EL (cell line): ENCODE measurements at places on chromosomes 12 and 14.

GRCh38 chr14:61474701-61475100 lies 153.3 kb downstream of the PRKCH start:
- DNase-seq: no peak

DNA sequence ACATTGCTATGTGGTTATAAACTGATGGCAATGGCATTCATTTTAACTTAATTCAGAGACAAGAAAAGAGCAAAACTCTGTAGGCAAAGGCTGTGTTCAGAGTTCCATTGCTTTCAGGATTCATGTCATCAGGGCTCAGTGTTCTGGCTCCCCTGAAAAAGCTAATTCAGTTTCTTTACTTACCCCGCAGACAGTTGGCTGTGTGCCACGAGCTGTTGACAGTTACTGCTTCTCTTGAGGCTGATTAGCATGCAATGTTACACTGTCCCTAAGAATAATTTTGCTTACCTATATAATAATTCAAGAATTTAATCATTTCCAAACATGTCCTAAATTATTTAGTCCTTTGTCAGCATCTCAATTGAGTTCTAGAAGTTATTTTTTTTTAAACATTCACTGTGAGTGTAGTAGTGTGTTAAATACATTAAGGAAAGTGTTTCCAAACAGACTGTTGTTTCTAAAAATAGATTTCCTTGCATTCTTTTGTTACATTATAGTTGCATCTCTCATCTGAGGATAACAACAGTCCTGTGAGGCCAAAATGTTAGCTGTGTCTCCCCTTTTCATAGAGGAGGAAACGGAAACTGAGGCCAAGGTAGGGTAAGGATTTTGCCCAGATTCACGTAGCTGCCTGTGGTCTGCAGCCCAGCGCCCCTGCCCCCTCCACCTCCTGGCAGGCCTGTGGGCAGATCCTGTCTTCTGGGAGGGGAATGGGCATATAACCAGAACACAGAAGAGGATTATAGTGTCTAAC lies 98.6 kb downstream of the PELI2 start:
- peak; percentile 12 for DNase-seq

GRCh38 chr14:91399868-91400640 lies 17.6 kb downstream of the CCDC88C start:
- no peak for DNase-seq

GRCh38 chr12:125111403-125111802 lies 46.2 kb downstream of the AACS start:
- no peak for DNase-seq

DNA sequence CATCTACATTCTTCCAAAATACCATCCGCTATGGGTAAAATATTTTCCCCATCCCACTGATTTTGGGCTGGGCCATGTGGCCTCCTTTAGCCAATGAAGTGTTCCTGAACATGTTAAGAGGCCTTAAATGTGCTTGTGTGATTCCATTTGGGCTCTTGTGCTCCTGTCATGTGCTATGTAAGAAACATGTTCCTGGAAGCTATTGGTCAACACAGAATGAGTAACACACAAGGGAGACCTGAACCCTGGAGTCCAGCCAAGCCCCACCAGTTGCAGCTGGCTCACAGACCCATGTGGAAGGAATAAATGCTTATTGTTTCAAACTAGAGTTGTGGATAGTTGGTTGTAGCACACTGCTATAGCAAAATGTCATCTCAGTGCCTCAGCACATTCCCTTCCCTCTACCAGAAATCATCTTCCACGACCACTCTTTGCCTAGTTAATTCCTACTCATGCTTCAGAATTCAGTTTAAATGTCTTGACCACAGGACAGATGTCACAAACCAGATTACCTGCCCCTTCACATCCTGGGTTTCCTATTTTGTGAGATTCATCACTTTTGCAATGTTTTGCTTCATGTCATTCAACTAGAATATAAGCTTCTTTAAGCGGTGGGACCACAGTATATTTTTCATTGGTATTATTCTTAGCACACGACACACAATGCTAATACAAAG lies 217.3 kb upstream of the EEA1 start:
- DNase-seq: peak; percentile 31

DNA sequence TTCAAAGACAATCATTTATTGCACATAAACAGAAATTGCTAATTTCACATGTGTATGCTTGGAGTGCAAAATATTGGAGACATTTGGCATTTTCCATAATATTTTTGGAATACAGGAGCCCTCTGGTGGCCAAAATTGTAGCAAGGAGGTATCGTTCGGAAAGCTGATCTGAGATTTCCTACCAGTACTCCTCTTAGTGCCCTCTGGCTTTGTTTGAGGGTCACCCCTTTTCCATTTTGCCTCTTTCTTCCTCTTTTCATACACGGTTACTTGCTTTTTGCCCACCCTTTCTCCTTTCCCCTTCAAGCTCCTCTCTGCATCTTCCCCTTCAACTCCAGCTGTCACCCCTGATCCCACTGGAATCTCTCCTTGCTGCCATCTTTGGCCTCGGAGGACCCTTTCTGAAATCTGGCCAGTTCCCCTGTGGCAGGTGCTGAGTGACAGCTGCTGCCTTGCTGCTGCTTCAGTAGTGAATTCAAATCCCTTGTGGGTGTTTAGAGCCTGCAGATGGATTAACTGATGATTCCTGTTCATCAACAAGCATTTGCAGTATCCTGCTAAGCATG lies 164.6 kb upstream of the PARP11 start:
- peak; percentile 42 for DNase-seq

- no peak for DNase-seq
Observed at GRCh38 chr12:54030889-54031471, 1.9 kb upstream of the HOXC5 start.

GRCh38 chr14:95896498-95897135 lies 20.0 kb downstream of the TUNAR start:
- no peak for DNase-seq

DNA sequence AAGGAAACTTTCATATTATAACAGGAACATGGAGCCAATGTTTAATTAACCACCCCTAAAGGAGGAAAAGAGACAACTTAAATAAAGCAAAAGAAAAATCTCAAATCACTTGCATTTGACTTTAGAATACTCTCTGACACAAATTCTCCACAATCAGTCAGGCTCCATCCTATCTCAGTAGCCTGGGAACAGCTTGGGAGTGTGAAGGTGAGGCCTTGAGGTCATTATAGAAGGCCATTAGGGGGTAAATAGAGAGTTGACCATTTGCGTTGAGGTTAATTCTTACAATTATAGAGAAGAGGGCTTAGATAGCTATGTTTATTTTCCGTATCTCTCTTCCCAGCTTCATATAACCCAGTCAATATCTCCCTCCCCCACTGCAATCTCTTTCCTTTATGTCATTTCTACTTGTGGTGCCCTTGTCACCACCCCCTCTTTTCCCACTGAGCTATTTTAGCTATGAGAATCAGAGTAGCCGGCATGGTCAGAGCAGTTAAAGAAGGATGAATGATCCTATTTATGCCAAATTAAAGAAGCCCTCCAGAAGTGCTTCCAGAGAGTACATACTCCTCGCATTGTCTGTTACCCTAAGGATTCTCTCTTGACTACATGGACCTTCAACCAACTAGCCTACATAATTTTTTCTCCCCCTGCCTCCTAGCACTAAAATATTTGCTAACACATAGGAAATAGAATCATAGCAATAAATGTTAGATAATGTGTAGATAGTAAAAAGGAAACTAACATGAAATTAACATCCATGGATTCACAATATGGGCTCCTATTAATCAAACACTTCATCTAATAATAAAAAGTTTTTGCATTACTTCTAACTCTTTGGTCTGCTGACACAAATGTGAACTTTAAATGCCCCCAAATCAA lies 135.2 kb upstream of the KRR1 start:
- no peak for DNase-seq

GRCh38 chr12:123571343-123571813 lies 13.0 kb upstream of the TMED2 start:
- peak; percentile 75 for DNase-seq

DNA sequence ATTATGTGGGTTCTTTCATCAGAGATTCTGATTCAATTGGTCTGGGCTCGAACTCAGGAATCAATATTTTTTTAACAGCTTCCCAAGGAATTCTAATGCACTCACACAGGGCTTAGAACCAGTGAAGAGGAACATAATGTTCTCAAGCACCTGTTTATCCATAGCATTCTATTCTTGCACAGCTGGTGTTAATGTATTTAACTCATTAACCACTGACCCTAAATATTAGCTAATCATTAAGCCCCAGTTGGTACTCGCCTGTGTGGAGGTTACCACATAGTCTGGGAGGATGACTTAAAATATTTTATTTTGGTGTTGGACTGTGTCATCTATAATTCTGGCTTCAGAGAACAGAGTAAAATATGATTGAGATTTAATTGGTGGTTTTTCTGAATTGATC lies 45.3 kb downstream of the LRP6 start:
- no peak for DNase-seq

GRCh38 chr12:20482491-20483054 lies 114.2 kb downstream of the PDE3A start:
- DNase-seq: no peak

DNA sequence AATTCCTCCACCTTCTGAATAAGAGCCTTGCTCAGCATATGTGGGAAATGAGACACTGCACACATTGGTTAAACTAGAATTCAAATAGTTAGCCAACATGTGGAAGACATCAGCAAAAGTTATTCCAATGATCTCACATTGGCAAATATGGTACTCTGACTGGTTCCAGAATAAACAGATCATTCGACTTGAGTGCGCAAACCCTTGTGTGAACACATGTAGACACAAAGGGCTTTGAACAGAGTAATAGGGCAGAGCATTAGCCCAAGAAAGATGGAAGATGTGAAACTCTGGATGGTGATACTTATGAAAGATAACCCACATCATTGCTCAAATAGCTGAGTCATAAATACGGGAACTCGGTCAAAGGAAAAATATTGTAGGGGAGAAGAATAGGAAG lies 1133.4 kb upstream of the SEL1L start:
- no peak for DNase-seq

DNA sequence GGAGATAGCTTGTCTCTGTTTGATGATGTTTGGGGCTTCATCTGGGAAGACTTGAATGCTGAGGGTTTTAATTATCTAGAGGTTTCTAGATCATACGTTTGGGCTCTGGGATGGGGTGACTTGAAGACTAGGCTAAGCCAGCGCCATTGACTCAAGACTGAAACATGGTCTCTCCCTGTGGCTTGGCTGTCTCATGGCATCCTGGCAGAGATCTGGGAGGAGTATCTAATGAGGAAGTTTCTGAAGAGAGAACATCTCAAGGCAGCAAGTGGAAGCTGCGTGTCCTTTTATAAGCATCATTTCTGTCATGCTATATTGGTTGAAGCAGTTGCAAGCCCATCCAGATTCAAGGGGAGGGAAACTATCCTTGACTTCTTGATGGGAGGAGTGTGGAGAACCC lies 104.8 kb downstream of the UNC79 start:
- no peak for DNase-seq

- peak; percentile 86 for DNase-seq
Observed at GRCh38 chr14:38405851-38406635, 150.2 kb upstream of the CLEC14A start.

DNA sequence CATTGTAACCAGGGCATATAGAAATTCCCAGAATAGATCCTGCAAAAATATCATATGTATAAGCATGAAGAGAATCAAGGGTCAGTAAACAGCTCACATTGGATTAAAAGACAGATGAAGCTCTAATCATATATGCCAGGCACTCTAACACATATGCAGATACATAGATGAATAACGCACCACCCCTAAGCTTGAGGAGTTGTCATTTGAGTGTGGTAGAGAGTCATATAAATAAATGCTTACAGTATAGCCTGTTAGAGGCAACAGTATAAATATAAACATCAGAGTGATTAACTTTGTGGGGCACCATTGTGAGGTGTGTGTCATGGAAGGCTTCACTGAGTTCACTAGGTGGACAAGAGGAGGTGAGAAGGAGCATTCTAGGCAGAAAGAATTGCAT lies 346.7 kb upstream of the PRICKLE1 start:
- DNase-seq: no peak

DNA sequence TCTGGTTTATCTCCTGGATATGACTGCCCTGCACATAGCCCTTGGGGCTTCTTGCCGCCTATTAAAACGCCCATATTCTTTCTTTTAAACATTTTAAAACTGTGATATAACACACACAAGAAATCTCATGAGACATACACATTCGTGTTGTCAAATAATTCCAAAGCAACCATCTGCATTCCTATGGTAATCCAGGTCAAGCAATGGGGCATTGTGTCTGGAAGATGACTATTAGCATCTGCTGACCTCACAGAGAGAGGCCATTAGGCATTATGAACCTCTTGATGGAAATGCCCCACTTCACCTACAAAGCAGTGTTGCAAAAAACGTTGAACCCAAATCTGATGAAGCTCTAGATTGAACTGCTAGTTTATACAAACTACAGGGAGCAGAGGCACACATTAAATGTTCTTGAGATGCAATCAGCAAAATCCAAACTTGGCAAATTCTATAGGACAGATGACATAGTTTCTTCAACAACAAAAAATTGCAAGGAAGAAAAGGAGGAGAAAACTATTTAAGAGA lies 513.8 kb upstream of the CCDC196 start:
- DNase-seq: peak; percentile 54

GRCh38 chr14:34461334-34462131 lies 507 bp downstream of the SPTSSA start:
- peak; percentile 65 for DNase-seq

- DNase-seq: peak; percentile 74
Observed at GRCh38 chr12:122422730-122423257, 325 bp upstream of the CLIP1 start.

DNA sequence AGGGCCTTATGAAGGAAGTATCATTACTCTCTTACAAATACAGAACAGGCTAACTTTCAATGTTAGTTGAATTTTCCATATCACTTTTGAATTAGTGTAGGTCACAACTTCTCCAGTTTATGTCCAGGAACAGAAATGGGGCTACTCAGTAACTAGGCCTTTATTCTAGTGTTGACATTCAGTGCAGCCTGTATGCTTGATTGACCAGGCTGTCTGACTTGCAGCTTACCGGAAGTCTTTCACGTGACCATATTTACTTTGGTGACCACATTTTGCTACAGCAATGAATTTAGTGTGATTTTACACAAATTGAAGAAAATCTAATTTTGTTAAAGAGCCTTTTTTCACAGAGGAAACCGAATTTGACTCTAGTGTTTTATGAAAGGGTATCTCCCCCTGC lies 12.4 kb downstream of the MTERF2 start:
- DNase-seq: no peak

GRCh38 chr12:12741660-12742059 lies 24.5 kb downstream of the CDKN1B start:
- DNase-seq: no peak

GRCh38 chr12:11684393-11684792 lies 34.9 kb downstream of the ETV6 start:
- peak; percentile 39 for DNase-seq

GRCh38 chr14:26200687-26201086 lies 397.1 kb downstream of the NOVA1 start:
- no peak for DNase-seq

GRCh38 chr14:105476097-105476830 lies 1.6 kb downstream of the CRIP2 start:
- DNase-seq: no peak

GRCh38 chr12:57822392-57823130 lies 4.0 kb upstream of the AVIL start:
- DNase-seq: no peak

- DNase-seq: no peak
Observed at GRCh38 chr12:4894019-4894418, 15.7 kb upstream of the KCNA1 start.
